Colonic mucosa (tissue), 4 donors: ENCODE measurements at places on chromosomes 3 and 15. TPM values are rescaled to one million over a fixed set of nuclear protein-coding genes. Genes with fewer than 3 reads are reported as not detected.

FYCO1 gene
- 21.7 TPM for total RNA-seq

GOLGA8G gene
- total RNA-seq = not detected

IQCF5 gene
- not detected for total RNA-seq

HEG1 gene
- 5.1 TPM for total RNA-seq

PAQR5 gene
- 71.1 TPM for total RNA-seq

- DNase-seq = no peak
These were observed 133.4 kb upstream of the ZBTB20 start for GRCh38 chr3:115280506-115280905.

DNA sequence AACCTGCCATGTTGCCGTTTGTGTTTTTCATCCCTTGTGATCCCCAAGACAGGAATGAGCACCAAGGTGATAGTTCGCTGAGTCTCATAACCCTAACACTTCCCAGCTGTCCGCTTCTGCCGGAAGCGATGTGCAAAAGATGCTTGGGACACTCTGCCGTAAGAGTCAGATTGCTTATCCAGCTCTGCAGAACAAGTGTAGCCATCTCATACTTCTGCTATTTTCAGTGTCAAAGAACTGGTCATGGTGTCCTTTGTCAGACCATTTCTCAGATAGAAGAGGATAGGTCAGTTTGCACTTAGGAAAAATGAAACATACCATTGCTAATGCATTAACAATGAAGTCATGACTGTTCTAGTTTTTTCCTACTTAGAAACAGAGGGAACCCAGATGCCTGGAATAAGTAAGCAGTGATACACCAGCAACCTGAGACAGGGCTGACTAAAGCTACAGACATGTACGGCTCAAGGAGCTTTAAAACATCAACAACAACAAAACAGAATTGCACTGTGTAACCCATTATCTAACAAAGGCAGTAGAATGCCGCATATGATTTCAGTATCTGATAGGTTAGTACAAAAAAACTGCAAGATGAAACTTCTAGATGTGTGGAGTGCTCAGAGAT lies 134.0 kb upstream of the IL12A start:
- no peak for DNase-seq

DNA sequence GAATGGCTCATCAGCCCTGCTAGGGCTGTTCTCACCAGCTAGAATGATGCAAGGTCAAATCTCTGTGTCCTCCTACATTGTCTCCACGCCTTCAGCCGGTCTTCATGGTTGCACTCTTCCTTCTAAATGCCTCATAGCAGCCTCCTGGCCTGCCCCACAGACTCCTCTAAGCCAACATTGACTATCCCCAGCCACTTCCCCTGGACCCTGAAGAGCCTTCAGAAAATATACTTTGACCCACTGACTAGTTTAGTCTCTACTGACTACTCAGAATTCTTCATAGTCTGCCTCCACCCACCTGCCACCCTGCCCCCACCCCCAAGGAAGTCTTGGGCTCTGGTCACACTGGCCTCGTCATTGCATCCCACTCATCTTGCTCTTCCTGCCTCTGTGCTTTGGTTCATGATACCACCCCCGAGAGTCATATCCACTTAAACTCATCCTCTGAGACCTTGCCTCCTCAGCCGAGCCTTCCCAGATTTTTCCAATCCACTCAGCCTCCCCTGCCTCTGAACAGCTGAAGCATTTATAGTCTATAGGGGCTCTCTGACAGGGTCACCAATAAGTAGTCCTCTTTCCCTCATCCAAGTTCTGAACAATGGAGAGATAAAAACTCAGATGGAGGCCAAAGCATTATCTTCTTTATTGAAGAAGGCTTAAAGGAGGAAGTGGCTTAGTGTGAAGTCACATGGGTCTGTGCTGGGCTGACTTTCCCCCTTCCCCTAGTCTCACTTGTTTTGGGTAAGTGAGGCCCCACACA lies 9.5 kb upstream of the DOCK3 start:
- DNase-seq = no peak

DNA sequence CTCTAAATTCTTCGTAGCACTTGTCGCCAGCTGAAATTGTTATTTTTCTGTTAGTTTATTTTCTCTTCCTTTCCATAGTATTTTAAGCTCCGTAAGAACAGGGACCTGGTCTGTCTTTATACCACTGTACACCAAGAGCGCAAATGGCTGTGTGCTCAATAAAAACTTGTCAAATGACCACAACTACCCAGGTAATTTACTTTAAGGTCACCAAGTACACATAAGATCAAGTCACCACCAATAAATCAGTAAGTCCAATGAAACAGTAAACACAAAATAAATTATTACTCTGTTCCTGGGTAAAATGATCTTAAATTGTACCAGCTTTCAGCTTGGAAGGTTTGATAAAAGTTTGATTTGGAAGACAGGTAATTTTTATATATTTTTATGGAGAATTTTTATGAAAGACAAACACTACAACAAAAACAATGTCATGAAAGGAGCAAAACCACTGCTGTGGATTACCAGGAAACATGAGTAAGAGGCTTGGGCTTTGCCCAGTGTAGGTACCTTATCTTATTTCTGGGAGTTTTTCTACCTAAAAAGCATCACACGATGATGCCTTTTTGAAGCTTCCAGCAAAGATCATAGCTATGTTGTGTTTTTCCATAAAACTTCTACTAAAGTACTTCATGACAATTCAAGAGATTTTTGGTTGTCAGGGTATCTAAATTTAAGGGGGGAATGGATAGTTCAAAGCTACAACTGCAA lies 406.8 kb downstream of the SHQ1 start:
- DNase-seq = no peak

DNA sequence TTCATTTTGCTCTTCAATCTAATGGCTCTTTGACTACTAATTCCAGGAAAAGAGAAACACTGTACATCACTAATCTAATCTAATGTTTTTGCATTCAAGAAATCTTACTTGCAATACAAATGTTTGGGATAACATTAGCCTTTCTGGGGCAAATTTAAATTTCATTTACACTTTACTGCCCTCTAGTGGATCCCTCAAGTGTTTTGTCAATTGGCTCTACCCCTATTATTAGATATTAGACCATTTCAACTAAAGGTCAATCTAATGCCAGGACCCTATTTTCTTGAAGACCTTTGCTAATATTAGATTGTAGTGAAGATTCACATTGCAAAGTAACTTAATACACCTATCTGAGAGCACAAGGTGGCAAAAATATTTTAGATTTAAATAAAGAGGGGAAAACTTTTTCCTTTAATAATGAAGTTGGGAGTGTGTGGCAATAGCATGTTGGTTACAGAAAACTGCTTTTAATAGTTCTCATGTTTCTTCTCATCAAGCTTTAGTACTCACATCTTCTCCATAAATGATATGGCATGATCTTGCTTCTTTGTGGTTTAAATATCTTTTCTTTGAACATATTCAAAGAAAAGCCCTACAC lies 5.0 kb downstream of the C2CD4A start:
- no peak for DNase-seq

DNA sequence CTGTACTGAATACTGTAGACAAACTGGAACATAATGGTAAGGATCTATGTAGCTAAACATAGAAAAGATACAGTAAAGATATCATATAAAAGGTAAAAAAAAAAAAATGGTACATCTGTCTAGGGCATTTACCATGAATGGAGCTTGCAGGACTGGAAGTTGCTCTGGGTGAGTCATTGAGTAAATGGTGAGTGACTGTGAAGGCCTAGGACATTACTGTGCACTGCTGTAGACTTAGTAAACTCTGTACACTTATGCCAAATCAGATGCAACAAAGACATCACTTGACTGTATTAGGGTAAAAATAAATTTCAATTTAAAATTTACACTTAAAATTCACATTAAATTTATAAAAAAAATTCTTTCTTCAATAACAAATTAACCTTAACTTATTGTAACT lies 281.3 kb upstream of the LMCD1 start:
- no peak for DNase-seq

- no peak for DNase-seq
These were observed 60.9 kb downstream of the STRIT1 start for GRCh38 chr3:155232605-155233004.
